ENCODE measurements at places on chromosomes 7 and 10.

- DNase-seq, result no peak
These were observed 1005.3 kb upstream of the POT1 start for GRCh38 chr7:125934955-125935354.

- no peak for DNase-seq
These were observed 91.6 kb downstream of the HECW1 start for GRCh38 chr7:43204081-43204480.

GRCh38 chr10:133113847-133114246 is 26.1 kb downstream of the ADGRA1 start:
- DNase-seq, result no peak

DNA sequence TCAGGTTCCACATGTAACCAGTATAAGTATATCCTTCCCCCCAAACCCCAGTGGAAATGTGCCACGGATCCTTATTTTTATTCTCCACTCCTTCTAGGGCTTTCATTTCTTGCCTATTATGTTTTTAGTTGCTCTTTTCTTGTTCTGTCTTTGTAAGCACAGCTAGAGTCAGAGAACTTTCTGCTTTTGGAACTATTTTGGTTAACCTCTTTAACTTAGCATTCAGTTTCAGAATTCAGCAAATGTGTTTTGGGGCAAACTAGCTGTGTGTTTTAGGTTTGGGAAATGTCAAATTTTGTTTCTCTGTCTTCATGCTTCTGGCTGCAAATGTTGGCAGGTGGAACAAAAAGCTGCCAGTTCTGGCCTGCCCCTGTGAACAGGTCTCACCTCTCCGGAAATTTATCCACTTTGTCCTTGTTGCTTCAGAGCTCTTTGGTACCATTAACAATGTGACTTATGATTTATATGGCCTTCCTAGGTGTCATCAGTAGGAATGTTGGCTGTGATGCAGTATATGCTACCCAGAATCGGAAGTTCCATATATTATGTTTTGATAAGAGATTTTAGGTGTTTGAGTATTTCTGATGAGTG is 156.1 kb downstream of the ADK start:
- no peak for DNase-seq

DNA sequence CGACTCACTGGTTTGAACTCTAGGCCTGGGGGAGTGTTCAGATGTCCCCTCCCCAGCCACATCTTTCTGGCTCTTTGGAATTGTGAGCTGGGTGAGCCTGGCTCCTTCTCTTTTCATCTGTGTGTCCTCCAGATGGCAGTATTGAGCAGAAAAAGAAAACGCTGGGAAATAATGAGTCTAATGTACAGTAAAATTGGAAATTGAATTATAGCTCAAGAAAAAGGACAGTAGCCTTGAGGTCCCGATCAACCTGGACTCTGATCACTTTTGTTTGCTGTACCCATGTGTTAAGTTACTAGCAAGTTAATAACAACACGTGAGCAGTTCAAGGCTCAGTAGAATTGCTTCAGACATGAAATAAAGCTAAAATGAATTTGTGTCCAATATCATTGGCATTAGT is 77.9 kb downstream of the SNX10 start:
- peak; percentile 23 for DNase-seq

GRCh38 chr10:75105576-75106197 is 5.8 kb upstream of the SAMD8 start:
- DNase-seq, result no peak

DNA sequence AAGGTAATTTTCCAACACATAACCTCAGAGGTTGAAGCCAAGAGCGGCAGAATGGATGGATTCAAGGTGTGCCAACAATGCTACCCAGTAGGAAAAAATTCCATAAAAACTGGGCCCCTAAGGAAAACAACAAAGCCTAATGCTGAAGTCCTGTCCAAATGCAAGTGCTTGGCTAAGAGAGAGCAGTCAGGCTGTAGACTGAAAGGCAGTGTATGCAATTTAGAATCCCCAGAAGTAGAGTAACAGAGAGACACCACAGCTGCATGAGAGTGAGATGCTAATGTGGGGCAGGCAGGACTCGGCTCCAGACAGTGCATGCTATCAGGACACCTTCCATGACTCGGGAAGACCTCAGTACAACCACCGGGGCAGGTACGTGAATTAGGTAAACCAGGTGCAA is 124.5 kb downstream of the ZFAND4 start:
- no peak for DNase-seq

DNA sequence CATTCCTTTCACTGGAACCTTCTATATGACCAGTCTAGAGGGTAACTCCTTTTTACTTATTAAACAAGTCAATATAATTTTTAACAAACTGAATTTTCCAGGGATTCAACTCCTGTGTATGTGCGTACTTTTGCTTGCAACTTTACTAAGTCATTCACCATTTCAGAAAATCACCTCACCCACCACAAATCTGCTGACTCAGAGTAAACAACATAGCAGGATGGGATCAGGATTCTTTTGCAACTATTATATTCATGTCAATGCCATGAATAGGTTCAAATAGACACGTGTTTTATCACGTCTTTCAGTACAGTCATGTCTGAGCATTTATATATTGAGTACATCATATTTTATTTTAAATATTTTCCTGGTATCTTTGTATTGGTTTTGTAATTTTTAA is 14.5 kb downstream of the CTTNBP2 start:
- DNase-seq, result no peak

DNA sequence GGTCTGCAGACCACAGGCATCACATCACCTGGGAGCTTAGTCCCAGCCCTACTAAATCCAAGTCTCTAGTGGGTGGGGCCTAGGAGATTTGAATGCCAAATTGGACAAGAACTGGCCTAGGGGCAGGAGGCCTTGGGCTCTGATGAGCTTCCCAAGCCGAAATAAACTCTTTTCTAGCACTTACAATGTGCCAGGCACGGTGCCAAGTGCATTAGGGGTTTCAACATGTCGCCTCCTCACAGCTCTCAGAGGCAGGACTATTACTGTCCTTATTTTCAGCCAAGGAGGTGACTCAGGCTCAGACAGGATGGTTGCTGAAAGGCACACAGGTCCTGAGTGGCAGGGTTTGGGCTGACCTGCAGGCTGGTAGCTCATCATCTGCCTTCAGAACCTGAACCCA is 9.2 kb upstream of the CPA1 start:
- DNase-seq, result no peak

DNA sequence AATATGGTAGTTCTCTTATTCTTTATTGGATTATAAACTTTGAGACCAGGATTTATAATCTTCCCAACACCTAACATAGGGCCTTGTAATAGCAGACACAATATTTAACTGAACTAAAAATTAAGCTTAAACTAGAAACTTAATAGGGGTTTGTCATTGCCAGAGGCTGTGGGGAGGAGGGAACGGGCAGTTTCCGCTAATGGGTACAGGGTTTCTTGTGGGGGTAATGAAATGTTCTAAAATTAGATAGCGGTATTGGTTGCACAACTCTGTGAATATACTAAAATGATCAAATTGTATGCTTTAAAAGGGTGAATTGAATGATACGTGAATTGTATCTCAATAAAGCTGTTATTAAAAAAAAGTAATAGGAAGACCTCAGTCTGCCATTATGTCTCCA is 45.4 kb downstream of the NT5C2 start:
- DNase-seq, result no peak

- DNase-seq, result no peak
These were observed 381.8 kb downstream of the TCERG1L start for GRCh38 chr10:130929422-130930325.

DNA sequence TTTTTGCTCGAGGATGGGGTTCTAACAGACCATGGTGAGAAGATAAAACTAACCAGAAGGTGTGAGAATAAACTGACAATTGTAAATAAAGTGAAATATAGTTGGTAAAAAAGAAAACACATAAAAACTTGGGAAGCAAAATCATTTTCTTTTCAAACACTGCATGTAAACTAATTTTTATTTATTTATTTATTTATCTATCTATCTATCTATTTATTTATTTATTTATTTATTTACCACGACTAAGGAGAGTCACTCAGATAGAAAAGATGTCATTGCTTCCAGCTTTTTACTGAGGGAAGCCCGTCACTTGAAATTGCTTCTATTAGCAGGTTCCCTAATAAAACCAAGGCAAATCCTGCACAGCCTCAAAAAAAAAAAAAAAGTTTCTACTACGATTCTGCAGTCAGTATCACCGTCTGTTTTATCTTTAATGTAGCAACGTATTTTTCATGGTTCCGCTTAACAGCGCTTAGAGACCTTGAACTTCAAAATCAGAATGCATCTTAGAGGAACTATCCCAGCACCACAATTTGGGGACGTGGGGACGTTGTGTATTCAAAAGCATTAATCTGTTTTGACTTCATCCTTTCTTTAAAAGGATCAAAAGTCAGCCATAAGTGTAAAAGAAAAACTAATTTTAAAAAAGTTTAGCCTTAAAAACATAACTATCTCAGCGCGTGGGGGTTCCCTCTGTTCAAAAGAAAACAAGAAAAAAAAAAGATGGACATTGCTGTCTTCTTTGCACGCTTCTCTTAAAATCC is 33.3 kb upstream of the EBLN1 start:
- DNase-seq, result no peak

- DNase-seq, result peak; percentile 73
These were observed at the start of gene TMEM248 for GRCh38 chr7:66920769-66921395. Gene TMEM248, plus strand, starts transcription at chr7:66921225. Its CDS starts 20,641 bp downstream, at chr7:66941866.

DNA sequence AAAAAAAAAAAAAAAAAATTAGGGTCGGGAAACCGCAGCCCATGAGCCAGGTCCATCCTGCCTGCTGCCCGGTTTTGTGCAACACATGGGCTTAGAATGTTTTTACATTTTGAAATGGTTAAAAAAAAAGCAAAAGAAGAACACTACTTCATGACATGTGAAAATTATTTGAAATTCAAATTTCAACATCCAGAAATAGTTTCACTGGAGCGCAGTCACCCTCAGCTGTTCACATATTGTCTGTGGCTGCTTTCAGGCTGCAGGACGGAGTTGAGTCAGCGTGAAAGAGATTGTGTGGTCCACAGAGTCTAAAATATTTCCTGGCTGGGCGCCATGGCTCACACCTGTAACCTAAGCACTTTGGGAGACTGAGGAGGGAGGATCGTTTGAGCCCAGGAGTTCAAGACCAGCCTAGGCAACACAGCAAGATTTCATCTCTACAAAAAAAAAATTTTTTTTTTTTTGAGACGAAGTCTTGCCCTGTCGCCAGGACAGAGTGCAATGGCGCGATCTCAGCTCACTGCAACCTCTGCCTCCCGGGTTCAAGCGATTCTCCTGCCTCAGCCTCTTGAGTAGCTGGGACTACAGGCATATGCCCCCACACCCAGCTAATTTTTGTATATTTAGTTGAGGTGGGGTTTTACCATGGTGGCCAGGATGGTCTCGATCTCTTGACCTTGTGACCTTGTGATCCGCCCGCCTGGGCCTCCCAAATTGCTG is 63.9 kb upstream of the ECHDC3 start:
- peak; percentile 30 for DNase-seq

DNA sequence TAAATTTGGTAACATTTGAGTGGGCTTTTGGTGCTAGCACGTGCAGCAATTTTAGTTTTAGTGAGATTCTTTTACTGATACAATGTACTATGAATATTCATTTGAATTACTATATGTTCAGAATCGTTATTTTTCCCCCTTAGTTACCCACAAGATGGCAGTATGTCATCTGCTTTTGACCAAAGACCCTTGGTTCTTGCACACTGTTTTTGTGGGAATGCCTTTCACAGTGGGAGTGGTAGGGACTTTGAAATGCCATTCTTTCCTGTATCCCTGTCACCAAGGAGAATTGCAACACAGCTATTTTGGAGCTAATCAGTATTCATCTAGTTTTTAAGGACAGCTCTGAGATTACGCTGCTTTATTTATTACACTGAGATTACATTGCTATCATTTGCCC is 40.6 kb downstream of the SEC23IP start:
- DNase-seq, result no peak

GRCh38 chr7:5827755-5828154 is 46.3 kb upstream of the RNF216 start:
- no peak for DNase-seq

DNA sequence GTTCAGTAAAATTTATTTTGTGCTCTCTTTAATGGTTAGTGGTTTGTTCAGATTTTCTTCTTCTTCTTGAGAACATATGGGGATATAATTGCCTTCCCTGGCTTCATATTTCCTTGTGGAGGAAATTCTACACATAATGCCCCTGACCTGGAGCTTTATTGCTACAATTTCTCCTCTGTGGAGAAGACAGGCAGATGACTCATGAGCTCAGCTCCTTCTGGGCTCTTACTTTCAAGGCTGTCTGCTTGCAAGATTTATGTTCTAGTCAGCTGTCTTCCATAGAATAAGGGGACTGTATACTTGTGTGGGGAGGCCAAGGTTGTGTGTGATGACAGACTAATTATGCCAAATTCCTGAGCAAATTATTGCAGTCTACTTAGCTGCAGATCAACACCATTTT is 1.6 kb downstream of the LRRD1 start:
- DNase-seq, result peak; percentile 94

GRCh38 chr10:79140085-79140793 is 71.5 kb downstream of the ZMIZ1 start:
- DNase-seq, result no peak

DNA sequence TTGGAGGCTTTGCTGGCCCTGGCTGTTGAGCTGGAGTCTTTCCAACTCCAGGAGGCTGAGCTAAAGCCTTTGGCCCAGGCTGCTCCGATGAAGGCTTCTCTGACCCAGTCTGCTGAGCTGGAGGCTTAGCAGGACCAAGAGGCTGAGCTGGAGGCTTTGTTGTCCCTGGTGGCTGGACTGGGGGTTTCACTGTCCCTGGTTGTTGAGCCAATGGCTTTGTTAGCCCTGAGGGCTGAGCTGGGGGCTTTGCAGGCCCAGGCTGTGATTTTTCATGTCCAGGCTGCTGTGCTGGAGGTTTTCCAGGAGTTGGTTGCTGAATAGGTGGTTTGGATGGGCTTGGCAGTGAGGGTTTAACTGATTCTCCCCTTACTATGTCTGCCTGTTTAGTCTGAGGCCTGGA is 7.3 kb downstream of the PCLO start:
- no peak for DNase-seq

DNA sequence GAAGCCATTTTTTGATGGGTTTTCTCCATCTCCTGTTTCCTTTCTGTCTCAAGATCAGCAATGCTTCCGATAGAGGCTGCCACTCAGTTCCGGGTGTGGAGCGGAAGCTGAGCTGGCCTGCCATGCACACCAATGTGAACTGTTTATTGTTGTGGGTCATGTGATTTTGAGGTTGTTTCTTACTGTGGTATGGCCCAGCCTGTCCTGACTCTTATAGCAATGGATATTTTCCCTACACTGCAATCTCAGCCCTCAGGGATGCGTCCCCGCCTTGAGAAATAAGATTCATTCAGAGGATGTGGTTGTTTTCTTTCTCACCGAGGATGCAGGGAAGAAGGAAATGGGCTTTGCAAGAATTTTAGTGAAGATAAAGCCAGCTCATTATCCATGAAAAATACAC is 134.7 kb downstream of the PFKFB3 start:
- DNase-seq, result no peak
